ENCODE measurements at places on chromosomes 2 and 18.

GRCh38 chr2:242040303-242040655 lies 170.8 kb downstream of the RTP5 start:
- no peak for DNase-seq

GRCh38 chr2:171402906-171403580 lies 30.7 kb downstream of the METTL8 start:
- no peak for DNase-seq

DNA sequence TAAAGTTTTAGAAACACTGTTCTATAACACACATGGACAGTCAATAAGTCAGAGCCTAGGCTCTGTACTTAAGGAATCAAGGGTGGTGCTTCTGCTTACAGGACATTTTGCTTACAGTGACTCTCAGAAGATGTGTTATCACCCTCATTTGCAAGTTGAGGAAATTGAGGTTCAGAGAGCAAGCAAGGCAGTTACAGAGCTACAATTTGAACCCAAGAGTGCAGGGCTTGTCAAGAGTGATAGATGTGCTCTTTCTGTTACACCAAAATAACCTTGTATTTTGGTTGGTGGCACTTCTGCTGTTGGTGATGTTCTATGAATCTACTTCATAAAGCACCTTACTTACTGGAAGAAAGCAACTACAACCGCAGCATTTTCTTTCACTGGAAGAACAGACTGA lies 170.2 kb downstream of the THADA start:
- no peak for DNase-seq

DNA sequence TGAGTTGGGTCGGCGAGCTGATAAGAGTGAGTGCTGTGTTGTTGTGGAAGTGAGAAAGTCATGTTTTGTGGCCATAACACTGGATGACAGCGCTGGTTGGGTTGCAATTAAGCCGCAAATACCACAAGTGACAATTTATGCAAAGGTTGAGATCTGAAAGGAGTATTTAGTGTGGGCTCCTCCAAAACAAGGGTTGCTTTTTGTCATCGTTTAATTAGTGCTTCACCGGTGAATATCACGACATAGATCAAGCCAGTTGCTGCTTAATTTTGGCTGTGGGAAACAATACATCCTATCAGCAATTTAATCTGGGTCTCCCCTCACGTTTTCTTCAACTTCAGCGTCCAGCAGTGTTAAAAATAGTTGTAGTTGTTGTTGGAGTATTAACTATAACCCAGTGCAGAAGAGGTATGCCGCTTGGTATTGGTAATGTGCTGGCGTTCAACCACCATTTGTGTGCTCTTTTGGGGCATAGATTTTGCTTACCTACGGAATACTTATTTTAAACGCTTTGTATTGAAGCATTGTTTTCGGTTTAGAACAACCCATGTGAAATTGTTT lies 662 bp downstream of the ACVR2A start:
- DNase-seq = peak; percentile 27

DNA sequence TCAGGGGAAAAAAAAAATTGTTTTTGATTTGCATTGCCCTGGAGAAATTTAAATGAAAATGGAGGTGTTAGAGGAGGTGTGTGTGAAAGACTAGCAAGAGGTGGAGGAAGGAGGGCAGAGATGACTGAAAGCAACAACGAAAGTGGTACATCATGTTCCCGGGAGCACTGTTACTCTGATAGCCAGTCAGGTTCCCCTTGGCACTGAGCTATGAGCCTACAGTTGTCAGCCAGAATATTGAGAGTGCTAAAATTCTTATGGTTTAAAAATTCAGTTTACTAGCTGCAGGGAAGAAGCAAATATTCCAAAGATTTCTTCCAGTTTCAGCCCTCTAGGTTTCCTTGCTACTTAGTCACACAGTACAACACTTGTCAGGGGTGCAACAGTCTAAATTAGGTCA lies 366.7 kb upstream of the DLGAP1 start:
- no peak for DNase-seq

DNA sequence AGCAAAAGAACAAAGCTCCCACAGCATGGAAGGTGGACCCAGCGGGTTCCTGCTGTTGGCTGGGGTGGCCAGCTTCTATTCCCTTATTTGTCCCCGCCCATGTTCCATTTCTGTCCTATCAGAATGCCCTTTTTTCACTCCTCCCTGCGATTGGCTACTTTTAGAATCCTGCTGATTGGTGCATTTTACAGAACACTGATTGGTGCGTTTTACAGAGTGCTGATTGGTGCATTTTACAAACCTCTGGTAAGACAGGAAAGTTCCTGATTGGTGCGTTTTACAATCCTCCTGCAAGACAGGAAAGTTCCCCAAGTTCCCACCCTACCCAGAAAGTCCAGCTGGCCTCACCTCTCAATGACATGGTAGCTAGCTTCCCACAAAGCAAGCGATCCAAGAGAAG lies 40.2 kb upstream of the UGP2 start:
- no peak for DNase-seq

DNA sequence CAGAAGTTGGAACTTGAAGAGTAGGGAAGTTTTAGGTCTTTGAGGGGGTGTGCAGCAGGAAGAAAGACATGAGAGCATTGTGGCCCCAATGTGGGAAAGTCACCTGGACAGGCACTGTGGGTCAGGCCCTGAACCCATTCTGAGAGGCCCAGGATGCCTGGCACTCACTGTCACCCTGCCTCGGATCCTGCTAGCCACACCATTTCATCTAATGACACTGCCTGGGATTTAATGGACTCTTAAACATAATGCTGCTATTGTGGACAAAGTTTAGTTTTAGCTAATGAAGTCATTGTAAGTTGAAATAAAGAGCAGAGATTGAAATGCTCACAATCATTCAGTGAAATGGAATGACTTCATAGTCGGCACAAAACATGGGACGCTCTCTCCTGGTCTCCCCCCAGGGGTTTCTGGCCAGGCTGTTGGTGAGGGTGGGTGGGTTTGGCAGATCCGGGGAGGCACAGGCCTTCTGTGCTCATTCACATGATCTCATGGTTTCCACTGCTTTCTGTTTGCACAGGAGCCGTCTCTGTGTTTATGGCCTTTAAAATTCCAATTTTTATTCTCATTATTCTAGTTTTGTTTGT lies 141.8 kb upstream of the KLHL29 start:
- DNase-seq = no peak

GRCh38 chr2:209788925-209789324 lies 17.3 kb downstream of the UNC80 start:
- DNase-seq = no peak

GRCh38 chr2:55519938-55520885 lies 694 bp downstream of the CFAP36 start:
- DNase-seq = peak; percentile 6

DNA sequence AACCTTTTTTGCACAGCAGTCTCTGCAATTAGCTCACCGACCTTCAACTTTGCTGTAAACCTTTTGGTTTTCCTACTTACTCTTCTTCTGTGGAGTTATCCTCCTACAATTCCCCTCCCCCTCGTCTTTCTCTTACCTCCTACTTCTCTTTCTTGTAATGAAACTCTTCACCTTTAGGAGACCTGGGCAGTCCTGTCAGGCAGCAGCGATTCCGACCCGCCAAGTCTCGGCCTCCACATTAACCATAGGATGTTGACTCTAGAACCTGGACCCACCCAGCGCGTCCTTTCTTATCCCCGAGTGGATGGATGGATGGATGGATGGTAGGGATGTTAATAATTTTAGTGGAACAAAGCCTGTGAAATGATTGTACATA lies 8.3 kb downstream of the TBR1 start:
- DNase-seq = no peak

DNA sequence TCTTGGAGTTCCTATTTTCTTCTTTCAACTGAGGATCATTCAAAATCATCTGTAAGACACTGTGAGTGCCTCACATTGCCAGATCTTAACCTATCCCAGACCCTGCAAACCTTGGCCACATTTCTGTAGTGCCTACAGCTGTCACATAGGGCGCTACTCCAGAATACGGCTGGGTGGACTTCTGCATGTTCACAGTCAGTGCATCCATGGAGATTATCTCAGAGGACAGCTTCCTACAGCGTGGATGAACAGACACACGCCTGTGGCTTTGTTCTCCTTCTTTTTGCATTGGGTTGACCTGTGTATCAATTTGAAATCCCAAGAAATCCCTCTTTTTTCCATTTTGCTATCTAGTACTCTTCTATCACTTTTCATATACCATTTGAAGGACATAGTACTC lies 1.9 kb upstream of the KLHL29 start:
- no peak for DNase-seq

DNA sequence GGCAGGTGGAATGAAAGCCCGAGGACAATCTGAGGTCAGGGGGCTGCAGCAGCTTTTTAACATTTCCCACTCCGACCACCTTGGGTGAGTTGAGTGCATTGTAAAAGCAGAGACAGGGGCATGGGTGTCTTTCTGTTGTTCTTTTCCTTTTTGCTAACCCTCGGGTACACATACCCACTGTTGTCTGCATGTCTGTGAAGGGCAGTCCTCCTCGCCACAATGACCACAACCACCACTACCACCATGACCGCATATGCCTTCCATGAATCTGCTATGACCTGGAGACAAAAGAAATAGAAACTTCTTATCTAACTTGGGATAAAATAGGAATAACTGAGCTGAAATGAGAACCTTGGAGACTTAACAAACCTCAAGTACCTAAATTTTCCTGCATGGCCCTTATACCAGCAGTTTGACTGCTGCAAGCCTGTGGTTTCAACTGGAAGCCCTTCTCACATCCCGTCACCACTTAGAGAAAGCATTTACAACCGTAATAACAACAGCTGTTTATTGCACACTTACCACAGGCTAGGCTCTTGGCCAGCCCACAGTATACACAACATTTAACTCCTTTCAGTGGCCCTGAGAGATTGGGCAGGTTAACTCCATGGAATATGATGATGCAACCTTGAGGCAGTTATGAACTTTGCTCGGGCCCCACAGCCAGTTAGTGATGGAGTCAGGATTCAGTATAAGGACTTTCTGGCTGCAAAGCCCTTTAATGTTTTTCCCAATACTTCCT lies 80.3 kb downstream of the GYPC start:
- DNase-seq = no peak

- DNase-seq = no peak
Observed at GRCh38 chr2:88885275-88885674, 193.8 kb downstream of the RPIA start.

- DNase-seq = no peak
Observed at GRCh38 chr2:222242532-222242931, 56.3 kb downstream of the PAX3 start.

DNA sequence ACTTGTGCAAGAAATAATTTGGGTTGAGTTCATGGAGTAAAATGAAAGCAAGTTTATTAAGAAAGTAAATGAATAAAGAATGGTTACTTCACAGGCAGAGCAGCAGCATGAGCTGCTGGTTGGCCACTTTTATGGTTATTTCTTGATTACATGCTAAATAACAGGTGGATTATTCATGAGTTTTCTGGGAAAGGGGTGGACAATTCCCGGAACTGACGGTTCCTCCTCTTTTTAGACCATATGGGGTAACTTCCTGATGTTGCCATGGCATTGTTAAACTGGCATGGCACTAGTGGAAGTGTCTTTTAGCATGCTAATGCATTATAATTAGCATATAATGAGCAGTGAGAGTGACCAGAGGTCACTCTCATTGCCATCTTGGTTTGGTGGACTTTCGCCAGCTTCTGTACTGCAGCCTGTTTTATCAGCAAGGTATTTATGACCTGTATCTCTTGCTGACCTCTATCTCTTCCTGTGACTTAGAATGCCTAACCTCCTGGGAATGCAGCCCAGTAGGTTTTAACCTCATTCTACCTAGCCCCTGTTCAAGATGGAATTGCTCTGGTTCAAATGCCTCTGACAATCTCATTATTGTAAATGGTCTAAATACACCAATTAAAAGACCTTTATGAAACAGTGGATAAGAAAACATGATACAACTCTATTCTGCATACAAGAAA lies 114.1 kb upstream of the FIGN start:
- no peak for DNase-seq

GRCh38 chr2:35548171-35548570 lies 807.4 kb upstream of the CRIM1 start:
- no peak for DNase-seq

Data from stimulated activated CD8-positive, alpha-beta memory T cell treated with anti-CD3 and anti-CD28 coated beads, Interleukin-2, amount 100 ng/mL, for 1 hour (primary cell).